ENCODE measurements at places on chromosomes 7 and 10.

DNA sequence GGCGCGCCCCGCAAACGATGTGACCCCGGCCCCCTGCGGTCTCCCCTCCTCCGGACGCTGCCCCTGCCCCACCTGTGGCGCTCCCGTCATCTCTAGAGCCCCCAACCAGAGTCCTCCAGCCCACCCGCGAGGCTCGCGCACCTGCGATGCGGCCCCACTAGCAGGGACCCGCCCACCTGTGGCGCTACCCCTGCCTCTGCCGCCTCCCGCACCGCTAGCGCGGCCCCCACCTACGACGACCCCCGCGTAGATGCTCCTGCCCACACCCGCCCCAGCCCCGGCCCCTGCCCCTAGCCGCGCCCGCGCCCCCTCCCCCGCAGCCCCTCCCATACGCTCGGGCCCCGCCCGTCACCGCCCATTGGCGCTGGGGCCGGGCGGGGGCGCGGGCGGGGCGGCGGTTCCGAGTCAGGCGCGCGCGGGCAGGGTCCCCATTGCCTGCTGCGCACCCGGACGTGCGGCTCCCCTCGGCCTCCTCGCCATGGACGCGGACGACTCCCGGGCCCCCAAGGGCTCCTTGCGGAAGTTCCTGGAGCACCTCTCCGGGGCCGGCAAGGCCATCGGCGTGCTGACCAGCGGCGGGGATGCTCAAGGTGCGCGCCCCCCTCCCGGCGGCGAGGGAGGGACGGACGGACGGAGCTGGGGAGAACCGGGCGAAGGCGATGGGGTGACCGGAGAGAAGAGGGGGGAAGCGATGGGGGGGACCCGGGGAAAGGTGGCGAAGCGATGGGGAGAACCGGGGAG lies at the start of gene PFKP:
Gene PFKP, plus strand, starts transcription at position 431 of the 741 bp plus-strand sequence. Its CDS starts 48 bp downstream, at position 479.
- DNase-seq: peak; percentile 41

DNA sequence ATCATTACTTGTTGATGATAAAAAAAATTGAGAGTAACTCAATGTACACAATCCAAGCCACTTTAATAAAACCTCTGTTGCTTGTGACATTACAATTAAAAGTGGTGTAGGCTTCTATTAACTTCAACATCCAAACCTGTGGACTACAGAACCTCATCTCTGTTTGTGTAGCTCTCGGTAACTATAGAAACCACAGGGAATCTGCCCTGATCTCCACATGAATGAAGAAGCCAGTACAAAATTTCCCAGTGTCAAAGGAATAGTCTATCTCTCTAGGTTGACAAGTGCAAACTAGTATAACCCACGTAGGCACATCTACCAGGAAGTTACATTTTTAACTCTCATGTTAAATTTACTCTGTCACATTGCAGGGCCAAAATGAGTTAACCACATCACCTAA lies 204.3 kb downstream of the CHCHD3 start:
- no peak for DNase-seq

- no peak for DNase-seq
These were observed 198.1 kb upstream of the RNF32 start for GRCh38 chr7:156442516-156442915.

DNA sequence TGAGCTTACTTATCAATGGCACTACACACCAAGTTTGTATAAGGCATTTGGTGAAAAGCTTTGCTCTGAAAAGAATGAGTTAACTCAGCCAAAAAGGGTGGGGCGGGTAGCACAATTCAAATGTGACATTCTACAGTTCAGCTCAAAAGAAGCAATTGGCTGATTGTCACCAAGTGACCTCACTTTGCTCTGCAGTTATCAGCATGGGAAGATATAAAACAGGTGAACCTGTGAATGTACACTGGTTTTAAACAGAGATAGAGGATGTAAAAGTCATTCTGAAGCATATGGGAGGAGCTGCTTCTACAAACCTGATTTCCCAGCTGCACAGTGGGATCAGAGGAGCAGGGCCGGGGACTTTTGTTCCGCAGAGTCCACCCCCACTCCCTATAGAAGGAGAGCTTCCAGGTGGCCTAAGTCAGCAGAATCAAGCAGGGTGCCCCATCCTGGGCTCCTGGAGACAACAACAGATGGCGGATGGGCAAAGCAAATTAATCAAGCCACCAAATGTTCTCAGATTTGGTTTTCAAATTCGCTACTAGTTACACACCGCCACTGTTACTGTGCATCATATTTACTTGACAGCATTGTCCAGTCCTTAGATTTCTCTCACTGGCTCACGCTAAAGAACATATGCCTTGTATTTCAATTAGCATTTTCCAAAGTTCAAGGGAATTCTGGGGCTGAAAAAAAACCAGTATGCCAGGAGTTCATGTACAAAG lies 27.5 kb upstream of the NPVF start:
- DNase-seq: no peak

- DNase-seq: no peak
These were observed 530.6 kb downstream of the TFEC start for GRCh38 chr7:115499956-115500355.

- no peak for DNase-seq
These were observed 31.2 kb upstream of the SFTPD start for GRCh38 chr10:79979976-79980687.

DNA sequence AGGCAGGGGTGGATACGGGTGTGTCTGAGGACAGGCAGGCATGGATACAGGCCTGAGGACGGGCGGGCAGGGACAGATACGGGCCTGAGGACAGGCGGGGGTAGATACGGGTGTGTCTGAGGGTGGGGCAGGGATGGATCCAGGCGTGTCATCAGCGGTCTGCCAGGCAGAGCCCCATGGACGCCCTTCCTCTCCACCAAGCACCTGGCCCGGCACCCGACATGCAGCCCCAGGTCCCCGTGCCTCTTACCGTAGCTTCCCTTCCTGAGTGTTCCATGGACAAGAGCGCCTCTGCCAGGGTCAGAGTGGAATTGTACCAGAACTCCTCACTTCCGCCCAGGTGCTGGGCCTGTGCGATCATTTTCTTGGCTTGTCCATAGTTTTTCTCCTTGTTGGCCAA lies 74.6 kb upstream of the NKX6-2 start:
- DNase-seq: no peak

DNA sequence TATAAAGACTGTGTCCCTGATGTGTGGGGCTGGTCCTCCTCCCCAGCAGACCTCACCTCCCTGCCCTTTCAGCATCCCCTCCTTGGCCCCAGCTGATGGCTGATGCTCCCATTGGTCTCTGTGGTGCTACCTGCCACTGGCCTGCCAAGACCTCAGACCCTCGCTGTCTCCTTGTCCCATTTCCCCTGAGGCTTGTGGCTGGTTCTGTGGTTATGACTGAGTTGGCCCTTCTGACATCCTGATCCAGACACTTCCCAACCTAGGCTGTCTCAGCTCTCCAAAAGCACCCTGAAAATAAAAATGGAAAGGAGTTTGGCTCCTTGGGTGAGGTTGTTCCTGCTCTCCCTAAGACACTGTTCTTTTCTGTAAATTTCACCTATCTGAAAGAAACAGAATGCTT lies 214.2 kb downstream of the RPS24 start:
- no peak for DNase-seq

DNA sequence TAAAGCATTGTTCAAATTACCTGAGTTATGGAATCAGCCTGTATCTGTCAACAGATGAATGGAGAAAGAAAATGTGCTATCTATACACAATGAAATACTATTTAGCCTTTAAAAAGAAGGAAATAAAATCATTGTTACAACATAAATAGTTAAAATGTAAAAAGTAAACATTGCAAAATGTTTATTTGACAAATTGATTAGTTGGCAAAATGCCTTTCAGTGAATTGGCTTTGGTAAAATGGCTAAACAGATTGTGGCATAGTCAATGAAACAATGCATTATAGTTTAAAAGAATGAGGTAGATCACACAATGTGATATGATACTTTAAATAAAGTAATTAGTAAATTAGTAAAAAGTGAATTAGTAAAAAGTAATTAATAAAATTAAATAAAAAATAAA lies 204.8 kb upstream of the MAGI2 start:
- DNase-seq: no peak

DNA sequence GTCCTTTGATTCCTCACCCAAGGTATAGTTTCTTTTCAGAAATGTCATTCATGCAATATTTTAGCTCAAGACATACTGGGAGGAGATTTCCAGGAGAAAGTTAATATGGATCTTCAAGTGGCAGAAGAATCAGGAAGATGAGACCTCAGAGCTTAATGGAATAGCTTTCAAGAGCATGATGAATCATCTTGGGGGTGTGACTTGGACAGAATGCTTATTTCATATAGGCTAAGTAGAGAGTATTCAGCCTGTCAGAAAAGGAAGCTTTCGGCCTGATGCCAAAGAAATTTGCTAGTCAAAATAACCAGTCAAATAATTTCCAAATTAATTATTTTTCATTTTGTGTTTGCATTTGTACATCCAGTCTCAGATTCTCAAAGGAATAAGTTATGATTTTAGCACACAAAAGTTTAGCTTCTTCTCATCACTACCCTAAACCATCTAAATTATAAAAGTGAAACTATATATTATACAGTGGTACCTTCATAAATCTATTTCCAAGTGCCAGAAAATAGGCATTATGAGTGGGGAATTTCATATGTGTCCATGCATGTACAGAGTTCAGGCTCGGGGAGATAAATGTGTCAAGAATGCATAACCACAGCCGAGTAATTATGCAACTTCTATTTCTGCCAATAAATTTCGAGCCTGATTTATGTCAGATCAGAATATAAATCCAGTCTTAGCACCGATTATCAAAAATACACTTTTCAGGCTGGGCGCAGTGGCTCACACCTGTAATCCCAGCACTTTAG lies 27.3 kb upstream of the CALD1 start:
- DNase-seq: peak; percentile 48

DNA sequence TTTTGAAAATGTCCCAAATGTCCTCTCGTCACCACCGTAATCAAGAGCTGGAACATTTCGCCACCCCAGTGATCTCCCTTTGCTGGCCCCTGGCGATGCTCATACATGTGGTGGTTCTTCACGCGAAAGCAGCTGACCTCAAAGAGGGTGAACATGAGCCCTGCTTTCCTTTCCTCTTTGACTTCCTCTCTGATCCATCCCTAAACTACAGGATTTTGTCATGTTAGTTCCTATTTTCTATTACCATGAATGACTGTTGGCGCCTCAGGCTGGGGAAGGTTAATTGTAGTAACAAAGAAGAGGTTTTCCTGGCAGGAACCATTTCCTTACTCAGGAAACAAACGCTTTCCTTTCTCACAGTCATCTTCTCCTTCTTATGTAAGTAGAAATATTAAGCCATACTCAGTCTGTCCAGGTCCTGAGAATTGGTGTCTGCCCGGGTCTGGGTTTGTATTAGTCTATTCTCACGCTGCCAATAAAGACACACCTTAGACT lies 114.5 kb downstream of the INSYN2A start:
- DNase-seq: no peak

DNA sequence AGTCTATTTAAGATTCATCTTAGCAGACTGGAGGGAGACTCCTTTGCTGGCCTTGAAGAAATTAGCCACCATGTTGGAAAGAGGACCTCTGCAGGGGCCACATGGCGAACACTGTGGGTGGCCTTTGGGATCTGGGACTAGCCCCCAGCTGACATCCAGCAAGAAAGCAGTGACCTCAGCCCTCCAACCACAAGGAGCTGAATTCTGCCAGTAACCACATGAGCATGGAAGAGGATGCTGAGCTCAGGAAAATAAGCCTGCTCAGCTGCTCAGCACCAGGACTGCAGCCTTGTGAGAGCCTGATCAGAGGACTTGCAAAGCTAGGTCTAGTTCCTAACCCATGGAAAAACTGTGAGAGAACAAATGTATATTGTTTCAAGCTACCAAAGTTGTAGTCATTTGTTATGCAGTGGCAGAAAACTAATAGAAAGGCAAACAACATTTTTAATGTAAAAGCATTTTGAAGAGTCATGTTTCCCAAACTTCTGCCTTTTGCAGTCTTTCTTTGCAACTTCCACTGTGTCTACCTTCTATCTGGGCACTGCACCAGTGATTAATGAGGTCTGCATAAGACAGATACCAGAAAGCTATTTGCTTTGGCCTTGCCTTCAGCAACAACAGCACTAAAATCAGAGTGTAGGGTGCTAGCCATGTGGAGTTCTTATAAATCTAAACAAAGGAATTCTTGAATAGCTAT lies 183.7 kb downstream of the FGFR2 start:
- DNase-seq: no peak

DNA sequence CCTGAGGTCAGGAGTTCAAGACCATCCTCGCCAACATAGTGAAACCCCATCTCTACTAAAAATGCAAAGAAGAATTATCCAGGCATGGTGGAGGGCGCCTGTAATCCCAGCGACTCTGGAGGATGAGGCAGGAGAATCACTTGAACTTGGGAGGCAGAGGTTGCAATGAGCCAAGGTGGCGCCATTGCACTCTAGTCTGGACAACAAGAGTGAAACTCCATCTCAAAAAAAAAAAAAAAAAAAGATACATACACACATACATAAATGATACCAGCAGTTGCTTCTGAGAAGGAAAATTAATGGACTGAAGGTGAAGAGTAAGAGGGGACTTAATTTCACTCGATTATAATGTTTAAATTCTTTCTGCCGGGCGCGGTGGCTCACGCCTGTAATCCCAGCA lies 40.2 kb upstream of the PAX2 start:
- no peak for DNase-seq

DNA sequence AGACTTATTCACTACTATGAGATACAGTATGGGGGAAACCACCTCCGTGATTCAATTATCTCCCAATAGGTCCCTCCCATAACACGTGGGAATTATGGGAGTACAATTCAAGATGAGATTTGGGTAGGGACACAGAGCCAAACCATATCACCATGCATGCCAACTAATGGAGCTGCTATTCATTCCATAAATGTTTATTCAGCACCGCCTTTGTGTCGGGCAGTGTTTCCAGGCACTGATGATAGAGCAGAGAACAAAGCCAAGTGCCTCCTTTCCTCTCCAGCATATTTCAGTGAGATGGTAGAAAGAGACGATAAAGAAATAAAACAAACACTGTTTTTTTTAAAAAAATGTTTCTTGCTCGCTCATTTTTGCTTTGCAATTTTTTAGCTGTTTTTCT lies 295.9 kb upstream of the FOXK1 start:
- no peak for DNase-seq

DNA sequence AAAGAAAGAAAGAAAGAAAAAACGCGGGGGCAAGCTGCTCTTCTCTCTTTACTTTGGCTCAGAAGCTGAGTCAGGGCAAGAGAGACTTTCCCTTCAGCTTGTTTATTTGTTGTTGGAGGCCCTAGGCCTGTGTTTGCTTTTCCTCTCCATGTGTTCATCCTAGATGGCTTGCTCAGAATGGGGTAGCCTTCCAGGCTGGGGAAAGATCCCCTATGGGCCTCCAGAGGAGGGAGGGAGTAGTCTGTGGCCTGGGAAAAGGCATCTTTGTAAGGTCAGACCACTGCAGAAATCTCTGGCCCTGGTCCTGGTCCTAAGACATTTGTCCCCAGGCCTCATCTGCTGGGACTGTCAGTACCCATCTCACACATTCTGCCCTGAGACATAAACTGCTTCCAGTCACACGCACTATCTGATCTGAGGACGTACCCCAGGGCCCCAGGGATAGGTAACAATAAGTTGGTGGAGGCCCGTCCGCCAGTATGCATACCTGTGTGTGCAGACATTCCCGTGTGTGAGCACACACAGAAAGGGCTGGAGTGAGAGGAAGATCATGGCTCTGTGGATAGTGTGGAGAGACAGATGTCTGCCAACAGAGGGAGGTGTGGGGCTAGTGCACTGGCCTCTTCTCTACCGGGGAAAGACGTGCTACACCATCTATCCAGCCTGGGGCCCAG lies 4.9 kb upstream of the SCD start:
- DNase-seq: peak; percentile 88

All from RWPE1 (cell line).